ENCODE measurements at places on chromosomes 5 and 9.
A peak's percentile ranks its signal among the peaks of the same experiment; 100 is the strongest.

DNA sequence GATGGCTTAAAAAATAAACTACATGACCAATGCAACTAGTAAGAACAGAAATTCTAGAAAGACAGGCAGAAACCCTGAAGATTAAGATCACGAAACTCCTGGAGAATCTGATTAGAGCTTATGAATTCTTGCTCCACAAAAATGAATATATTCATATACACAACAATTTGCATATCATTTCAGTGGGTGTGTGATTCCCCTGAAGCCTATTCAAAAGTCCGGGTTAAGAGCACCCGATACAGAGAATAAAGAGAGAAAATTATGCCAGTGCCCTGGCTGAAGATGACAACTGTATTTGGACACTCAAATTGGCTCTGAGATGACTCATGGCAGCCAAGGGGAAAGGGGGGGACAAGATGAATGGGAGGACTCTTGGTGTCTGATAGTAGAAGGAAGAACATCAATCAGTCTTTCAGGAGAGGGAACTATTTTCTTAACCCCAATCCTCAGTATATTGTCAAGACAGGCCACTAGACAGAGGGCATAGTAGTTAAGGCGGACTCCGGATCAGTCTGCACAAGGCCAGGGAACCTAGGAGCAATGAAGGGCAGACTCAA, 6.0 kb downstream of the TMOD1 start:
- no peak for DNase-seq

- peak; percentile 31 for DNase-seq
Observed at GRCh38 chr9:5719100-5719926, 90.4 kb downstream of the RIC1 start.

DNA sequence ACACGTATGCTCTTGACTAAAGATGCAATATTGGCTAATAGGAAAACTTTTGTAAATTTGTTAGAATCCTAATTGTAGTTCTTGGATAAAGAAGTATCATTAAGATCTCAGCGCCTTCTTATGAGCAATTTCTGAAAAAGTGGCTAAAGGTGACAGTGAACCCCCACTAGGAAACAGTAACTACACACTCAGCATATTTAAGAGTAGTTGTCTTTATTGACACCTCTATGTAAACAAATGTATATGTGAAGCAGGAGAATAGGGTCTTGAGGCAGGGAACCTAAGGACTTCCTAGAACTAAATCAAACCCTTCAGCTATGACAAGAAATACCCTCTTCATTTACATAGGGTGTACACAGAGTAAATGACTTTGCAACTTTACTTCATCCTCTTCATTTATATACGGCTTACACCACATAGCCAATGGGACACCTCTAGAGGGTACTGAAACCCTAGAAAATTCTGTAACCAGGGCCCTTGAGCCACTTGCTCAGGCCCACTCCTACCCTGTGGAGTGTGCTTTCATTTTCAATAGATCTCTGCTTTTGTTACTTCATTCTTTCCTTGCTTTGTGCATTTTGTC, 2.8 kb downstream of the NIPSNAP3A start:
- no peak for DNase-seq

DNA sequence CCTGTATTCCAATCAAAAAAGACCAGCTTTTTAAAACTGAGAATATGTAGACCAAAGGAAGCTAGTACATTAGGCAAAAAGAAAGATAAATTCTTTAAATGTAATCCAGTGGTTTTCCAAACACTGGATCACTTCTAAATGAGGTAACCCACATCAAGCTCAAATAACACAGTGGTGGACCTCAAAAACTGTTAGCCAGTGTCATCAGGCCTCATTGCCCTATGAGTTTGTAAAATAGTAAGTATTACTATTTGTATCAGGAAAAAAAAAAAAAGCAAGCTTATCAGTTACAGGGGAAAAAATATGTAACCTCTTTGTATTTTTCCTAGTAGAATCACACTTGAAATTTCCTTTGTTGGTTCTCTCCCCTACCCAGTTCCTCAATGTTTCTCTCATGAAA, 6.7 kb downstream of the MTX3 start:
- DNase-seq: no peak

Data from amniotic epithelial cell (primary cell).